Activated T-cell treated with anti-CD3 and anti-CD28 coated beads, Interleukin-2, amount 50 U/mL, for 72 hours (primary cell): ENCODE measurements at places on chromosomes 2 and 18.

- DNase-seq, result no peak
Observed at GRCh38 chr18:74826572-74826971, 228.9 kb downstream of the ZNF407 start.

DNA sequence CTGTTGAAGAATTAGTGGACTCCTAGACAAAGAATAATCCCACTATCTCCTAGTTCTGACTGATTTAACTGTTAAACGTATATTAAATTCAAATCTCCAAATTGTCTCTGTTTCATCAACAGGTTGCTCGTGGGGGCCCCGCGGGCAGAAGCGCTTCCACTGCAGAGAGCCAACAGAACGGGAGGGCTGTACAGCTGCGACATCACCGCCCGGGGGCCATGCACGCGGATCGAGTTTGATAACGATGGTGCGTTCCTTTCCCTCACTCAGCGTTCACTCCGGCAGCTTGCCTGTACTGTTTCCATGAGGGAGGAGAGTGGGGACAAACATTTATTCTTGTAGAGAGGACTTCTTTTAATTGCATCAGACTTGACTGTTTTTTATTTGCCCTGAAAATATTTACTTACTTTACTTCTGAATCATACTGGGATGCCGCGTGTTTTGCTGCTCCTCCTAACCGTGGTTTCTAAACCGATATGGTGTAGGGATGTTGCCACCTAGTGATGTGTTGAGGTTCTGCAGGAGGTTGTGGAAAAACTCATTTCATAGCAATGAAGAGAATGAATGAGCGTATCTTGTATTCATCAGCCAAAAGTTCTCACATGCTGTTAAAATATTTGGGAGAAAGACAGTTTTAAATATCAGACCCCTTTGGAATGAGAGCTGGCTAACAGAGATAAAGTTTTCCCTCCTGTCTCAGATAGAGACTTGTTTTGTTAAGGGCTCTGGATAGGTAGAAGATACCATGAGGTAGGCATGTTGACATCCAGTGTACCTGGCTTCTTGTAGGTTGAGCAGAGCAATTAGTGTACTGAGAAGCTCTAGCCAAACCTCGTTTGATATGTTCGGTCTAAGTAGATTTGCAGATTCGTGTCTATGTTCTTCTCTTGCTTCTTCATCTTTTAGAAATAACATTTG lies 38.3 kb downstream of the ITGA6 start:
- peak; percentile 79 for DNase-seq

GRCh38 chr18:46301571-46301970 lies 197.4 kb downstream of the HAUS1 start:
- no peak for DNase-seq

- no peak for DNase-seq
Observed at GRCh38 chr2:160977854-160978253, 182.4 kb upstream of the TANK start.

- no peak for DNase-seq
Observed at GRCh38 chr18:8556424-8556823, 52.8 kb upstream of the RAB12 start.

GRCh38 chr18:8741117-8741516 lies 35.8 kb downstream of the MTCL1 start:
- no peak for DNase-seq

GRCh38 chr2:156437272-156437930 lies 1.2 kb downstream of the GPD2 start:
- no peak for DNase-seq

DNA sequence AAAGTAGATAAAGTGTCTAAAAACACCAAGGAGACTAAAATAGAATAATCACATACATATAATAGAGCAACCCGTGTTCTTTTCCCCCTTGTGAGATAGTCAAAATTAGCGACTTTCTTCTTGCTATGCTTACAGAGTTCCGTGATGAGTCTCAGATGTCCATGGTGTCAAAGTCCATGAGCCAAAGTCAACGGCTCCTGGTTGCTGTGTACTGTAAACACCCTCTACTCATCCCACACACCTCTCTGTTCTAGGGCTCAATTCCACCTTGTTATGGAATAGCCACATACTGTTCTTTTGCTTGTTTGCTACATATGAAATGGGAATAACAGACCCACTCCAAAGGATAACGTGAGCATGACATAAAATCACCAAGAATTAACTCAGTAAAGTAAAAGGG lies 52.5 kb downstream of the GAREM1 start:
- DNase-seq, result no peak
